NCI-H1105 (cell line): ENCODE measurements at places on chromosomes 16 and 17.

GRCh38 chr16:55502801-55503366 lies 6.0 kb upstream of the LPCAT2 start:
- peak; percentile 92 for DNase-seq

DNA sequence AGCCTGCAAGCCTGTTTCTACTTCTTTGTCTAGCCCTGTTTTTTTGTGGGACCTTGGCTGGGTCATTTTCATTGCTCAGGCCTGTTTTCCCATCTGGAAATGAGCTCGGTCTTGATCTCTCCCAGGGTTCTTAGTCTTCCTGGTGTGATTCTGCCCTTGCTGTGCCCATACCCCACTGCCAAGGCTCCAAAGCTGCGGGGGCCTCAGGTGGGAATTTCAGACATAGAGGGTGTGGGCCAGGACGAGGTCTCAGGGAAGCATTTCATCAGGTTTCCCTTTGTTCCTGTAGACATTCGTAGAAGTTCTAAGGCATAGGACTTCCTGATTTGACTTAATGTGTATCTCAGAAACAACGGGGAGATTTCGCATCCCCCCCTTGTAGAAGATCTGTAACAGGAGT lies 5.8 kb downstream of the MPRIP start:
- no peak for DNase-seq

DNA sequence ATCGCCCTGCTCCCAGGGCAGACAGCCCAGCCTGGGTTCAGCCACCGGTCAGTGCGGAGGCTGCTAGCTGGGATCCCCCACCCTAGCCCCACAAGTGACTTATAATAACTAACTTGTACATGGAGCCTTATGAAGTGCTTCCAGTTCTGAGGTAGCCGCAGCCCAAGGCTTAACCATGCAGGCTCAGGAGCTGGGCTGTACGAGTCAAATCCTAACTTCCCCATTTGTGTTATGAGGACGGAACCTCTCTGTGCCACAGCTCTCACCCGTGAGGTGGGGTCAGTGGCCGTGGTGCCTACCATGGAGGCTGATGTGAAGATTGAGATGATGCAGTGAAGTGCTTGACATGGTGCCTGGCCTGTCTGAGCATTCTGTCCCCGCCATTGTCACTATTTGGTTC lies 27.8 kb upstream of the GOSR2 start:
- DNase-seq = no peak

GRCh38 chr17:16407911-16408588 lies 7.3 kb upstream of the TRPV2 start:
- DNase-seq = peak; percentile 77

DNA sequence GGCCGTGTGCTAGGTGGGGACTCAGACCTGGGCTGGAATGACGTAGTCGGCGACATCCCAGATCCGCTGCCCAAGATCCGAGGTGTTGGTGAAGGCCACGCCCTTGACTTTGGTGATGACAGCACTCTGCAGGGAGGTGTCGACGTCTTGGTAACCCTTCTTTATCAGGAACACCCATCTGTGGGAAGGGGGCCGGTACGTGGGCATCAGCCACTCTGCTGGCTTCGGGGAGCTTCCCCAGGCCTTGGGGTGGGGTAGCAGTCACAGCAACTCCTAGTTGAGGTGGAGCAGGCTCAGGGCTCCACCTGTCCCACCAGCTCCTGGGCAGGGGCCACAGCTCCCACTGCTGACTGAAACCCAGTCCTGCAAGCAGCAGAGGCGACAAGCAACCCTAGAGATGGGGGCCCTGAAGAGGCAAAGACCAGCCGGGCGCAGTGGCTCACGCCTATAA lies 4.3 kb downstream of the P2RX5 start:
- DNase-seq = no peak
